Fibroblast of gingiva (primary cell): ENCODE measurements at places on chromosomes 1 and 21.
A peak's percentile ranks its signal among the peaks of the same experiment; 100 is the strongest.

DNA sequence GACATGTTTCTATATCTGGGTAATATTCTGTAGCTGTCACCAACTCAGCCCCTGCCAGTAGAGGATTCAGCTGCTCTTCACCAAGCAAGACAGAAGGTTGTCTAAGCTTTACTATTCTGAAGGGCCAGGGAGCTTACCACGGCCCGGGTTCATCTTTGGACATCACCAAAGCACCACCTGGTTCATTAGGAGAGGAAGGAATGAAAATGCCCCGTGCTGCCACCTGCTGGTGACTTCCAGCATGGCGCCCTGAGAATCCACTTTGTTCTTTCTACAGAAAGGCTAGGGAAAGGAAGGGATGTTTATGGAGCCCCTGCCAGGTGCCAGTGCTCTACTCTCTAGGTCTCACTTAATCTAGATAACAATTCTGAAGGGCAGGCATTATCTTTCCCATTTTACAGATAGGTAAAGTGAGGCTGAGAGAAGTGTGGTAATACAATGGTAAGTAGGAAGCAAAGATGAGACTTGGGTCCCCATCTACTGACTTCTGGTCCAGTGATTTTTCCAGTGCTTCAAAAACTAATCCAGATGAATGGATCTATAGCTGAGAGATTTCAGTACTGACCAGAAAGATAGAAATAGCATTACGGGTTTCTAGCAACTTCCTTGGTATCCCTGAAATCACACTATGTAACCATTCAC lies 79.5 kb downstream of the BEND5 start:
- DNase-seq: no peak

DNA sequence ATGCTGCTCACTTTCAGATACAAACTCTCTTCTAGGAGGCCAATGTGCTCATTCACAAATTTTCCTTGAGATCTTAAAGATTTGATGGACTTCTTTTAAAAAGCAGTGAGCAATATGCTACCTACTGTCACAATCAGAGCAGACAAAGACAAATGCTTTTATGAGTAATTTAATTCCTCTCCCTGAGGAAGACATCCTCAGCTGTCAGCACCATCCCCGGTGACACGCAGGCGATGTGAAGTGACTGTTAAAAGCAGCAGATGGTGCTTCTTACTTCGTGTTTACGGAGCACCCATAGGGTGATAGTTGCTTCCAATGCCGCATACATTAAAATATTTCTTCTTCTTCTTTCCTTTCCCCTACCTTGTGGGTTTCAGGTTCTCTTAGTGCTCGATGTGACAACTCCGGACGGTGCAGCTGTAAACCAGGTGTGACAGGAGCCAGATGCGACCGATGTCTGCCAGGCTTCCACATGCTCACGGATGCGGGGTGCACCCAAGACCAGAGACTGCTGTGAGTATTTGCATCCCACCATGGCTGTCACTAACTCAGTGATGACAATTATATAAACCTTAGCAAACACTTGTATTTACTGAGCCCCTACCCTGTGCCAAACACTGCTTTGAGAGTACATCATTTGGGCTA lies 29.1 kb downstream of the LAMC2 start:
- DNase-seq: no peak

- peak; percentile 96 for DNase-seq
Observed at GRCh38 chr1:209827384-209828262, at the start of gene UTP25. Gene UTP25, plus strand, starts transcription at chr1:209827972. Its CDS starts 92 bp downstream, at chr1:209828064.

DNA sequence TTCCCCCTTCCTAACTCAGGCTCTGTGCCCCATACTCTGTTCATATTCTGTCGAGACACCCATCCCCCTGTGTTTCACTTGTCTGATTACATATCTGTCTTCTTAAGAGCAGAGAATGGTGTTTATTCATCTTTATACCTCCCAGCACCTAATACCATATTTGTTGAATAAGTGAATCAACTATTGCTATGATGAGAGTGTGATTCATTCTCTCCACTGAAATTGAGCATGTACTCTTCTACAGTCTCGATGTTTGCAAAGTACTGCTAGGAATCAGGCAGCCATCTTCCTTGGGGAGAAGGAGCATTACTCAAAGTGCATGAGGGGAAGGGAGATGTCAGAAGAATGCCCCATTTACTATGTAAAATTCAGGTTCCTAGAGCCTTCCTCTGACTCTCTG lies 27.0 kb downstream of the TBX15 start:
- DNase-seq: no peak

DNA sequence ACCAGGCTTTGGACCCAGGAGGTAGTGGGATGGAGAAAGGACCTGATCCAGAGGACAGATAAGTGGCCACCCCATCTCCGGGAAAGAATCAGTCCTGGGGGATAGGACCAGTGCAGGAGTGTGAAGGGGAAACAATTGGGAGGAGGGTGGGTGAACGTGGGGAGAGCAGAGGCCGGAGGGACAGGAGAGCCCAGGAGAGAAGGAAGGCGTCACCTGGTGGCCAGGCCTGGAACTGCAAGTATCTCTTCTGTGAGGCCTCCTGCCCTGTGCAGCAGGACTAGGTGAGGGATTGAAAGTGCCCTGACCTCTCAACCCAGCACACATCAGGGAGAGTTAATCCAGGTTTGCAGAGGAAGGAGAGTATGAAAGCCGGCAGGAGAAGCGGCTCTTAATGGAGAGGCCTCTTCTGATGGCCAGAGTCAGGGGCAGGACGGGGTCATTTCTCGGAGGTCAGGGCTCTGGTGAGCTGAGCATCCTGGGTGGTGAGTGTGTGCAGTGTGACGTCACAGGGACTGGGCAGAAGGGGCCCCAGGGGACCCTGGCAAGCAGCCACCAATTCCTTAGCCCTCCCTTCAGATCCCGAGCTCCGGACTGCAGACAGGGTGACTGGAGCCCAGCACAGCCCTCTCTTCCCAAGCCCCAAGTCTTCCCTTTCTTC lies 9.2 kb upstream of the LAD1 start:
- DNase-seq: peak; percentile 56

DNA sequence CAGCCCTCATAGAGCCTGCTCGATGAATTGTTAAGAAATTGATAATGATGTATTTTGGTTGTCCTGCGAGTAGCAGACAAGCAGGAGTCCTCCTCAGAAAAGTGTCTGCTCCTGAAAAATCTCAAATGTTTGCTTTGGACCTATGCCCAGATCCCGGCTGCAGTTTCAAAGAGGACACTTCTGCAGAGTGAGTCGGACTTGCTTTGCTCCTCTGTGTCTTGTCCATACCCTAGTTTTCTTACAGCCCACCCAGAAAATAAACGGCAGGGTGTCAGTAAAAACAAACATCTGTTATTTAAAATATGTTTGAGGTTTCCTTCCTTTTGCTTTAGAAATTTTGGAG lies 2.8 kb downstream of the S100A10 start:
- peak; percentile 64 for DNase-seq

- DNase-seq: no peak
Observed at GRCh38 chr1:196611873-196612272, 3.6 kb upstream of the KCNT2 start.

- no peak for DNase-seq
Observed at GRCh38 chr1:214364786-214365295, 83.9 kb downstream of the SMYD2 start.

GRCh38 chr1:220922951-220923350 lies 43.7 kb downstream of the HLX start:
- no peak for DNase-seq

- DNase-seq: no peak
Observed at GRCh38 chr1:61111084-61112004, 29.0 kb downstream of the NFIA start.

- DNase-seq: peak; percentile 78
Observed at GRCh38 chr1:203199816-203200571, 13.5 kb upstream of the CHI3L1 start.

- DNase-seq: peak; percentile 86
Observed at GRCh38 chr1:241990040-241990439, 8.9 kb downstream of the MAP1LC3C start.

GRCh38 chr1:90339811-90340210 lies 344.9 kb downstream of the ZNF326 start:
- DNase-seq: no peak

DNA sequence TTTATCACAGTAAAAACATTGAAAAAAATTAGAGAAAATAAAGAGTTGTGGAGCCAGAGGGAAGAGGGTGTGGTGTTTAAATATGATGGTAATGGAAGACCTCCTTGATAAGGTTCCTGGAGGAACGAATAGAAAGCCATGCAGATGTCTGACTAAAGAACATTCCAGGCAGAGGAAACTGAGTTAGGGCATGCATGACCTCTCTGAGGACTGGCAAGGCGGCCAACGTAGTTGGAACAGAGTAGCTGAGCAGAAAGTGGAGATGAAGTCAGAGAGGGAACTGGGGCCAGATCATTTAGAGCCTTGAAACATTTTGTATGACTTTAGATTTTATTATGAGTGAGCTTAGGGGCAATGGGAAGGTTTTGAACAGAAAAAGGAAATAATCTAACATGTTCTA lies 377.5 kb downstream of the HLX start:
- no peak for DNase-seq

DNA sequence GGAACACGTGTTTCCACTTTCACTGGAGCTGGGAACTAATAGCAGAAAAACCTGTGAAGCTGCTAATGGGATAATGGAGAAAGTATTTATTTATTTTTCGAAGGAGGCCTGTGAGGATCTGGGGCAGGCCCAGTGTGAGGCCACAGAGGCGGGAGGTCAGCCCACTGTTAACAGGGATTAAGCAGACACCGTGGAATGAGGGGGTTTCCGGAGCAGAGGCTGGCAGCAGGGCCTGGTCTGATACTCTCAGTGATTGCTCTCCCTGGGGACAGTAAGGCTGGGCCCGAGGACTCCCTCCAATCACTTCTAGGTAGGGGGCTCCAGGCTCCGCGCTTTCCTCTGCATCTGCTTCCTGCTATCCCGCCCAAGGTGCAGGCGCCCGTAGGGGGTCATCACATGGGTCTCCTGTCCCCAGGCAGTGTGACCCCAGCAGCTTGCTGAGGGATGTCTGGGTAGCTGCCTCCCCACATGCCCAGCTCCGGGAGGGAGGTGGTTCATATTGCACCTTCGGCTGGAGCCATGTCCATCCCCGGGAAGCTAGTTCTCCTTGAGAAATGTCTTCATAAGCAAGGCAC lies 28.8 kb upstream of the CDCA8 start:
- no peak for DNase-seq

DNA sequence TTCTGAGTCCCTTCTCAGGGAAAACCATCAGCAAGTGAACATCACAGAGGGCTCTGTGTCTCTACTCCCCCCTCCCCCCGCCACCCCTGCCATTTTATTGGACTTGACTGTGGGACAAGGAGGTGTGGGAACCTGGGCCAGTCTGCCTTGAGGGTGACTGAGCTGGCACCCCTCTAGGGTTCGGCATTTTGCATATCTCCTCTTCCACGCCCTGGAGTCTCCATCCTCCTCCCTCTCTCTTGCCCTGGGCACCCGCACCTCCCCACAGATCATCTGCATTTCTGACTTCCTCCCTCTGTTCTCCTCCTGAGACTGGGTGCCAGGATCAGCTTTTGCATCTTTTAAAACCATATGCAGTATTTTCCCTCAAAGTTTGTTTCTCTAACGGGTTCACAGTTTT lies 107.1 kb upstream of the ERRFI1 start:
- peak; percentile 10 for DNase-seq
